HFFc6 (cell line): ENCODE measurements at places on chromosomes 1 and 21.
A peak's percentile ranks its signal among the peaks of the same experiment; 100 is the strongest.

- H3K4me3 ChIP-seq = peak overlapping the region; percentile 59
- peak; percentile 96 for DNase-seq
- H3K4me1 ChIP-seq = peaks cover 54% of the 10 kb centered on the region
- H3K27me3 ChIP-seq = no peaks in the 10 kb centered on the region; the same call in 1 of the 2 replicates
- H3K27ac ChIP-seq = peak overlapping the region; percentile 70
Measured at GRCh38 chr1:10074059-10074851, 41.5 kb downstream of the UBE4B start.

DNA sequence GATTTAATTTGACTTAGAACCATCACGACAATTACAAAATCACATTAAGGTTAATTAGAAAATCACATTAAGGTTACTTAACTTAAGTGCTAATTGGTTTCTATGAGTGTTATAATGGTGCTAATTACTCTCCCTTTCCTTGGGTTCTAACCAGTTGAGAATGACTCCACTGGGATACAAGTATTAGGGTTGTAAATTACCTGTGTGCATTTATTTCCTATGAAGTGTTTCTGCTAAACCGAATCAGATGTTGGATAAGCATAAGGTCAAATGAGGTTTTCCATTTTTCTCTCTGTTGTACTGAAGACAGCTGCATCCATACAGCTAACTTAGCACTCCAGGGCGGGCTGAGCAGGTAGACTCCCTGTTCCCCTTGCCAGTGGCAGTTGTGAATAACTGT, 610.3 kb upstream of the TMPRSS15 start:
- H3K27ac ChIP-seq = no peak overlapping the region
- H3K27me3 ChIP-seq = no peaks in the 10 kb centered on the region
- DNase-seq = no peak

- H3K4me1 ChIP-seq = no peaks in the 10 kb centered on the region
- H3K36me3 ChIP-seq = peaks cover 24% of the 10 kb centered on the region
- H3K27me3 ChIP-seq = peaks cover 7% of the 10 kb centered on the region
- H3K4me3 ChIP-seq = no peak overlapping the region
- H3K27ac ChIP-seq = no peak overlapping the region
- DNase-seq = no peak
Measured at GRCh38 chr1:37817481-37817880, 9.5 kb upstream of the YRDC start.

DNA sequence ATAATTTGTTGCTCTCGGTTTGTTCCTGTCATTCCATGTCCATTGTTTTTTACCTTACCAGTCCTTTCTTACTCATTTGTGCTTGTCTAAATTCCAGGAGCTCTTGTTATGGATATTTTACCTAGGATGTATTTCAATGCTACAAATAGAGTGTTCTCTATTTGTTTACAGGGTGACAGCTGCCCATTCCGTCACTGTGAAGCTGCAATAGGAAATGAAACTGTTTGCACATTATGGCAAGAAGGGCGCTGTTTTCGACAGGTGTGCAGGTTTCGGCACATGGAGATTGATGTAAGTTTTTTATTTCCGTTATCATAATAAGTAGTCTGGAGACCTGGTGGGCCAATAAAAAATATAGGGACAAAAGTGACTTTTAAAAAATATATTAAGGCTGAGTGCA, 23.0 kb downstream of the ZBED6 start:
- H3K4me1 ChIP-seq = peaks cover 17% of the 10 kb centered on the region
- H3K4me3 ChIP-seq = no peak overlapping the region
- 0 out of 2 replicates have a peak, but pooled peaks cover 2% of the 10 kb centered on the region for H3K27me3 ChIP-seq

DNA sequence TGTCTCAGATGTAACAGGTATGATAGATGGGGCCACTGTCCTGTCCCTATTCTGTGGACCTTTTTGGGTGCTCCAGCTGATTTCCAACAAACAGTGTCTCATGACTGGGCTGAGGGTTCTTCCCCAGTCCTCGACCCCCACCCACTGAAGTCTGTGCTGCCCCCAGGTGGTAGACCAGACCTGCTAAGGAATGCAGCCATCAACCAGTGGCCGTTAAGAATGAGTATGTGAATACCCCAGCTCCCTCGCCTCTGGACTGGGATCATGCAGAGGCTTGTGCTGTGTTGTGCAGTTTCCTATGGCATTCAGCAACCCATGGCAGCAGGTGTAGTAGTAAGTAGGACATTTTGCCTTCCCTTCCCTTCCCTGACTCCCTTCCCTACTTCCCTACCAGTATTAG, 183.1 kb upstream of the KAZN start:
- H3K27me3 ChIP-seq = no peaks in the 10 kb centered on the region
- H3K4me3 ChIP-seq = no peak overlapping the region
- H3K27ac ChIP-seq = no peak overlapping the region
- no peaks in the 10 kb centered on the region for H3K4me1 ChIP-seq

GRCh38 chr1:113986802-113987201, 7.5 kb downstream of the OLFML3 start:
- peaks cover 3% of the 10 kb centered on the region; the same call in 1 of the 2 replicates for H3K27me3 ChIP-seq
- no peak for DNase-seq
- peaks cover 14% of the 10 kb centered on the region; the same call in 1 of the 2 replicates for H3K36me3 ChIP-seq
- H3K4me3 ChIP-seq = no peak overlapping the region
- peaks cover 46% of the 10 kb centered on the region for H3K4me1 ChIP-seq
- H3K27ac ChIP-seq = no peak overlapping the region

GRCh38 chr1:53754484-53755312, 15.7 kb upstream of the GLIS1 start:
- no peaks in the 10 kb centered on the region for H3K4me1 ChIP-seq
- DNase-seq = peak; percentile 61
- peaks cover 9% of the 10 kb centered on the region for H3K27me3 ChIP-seq

DNA sequence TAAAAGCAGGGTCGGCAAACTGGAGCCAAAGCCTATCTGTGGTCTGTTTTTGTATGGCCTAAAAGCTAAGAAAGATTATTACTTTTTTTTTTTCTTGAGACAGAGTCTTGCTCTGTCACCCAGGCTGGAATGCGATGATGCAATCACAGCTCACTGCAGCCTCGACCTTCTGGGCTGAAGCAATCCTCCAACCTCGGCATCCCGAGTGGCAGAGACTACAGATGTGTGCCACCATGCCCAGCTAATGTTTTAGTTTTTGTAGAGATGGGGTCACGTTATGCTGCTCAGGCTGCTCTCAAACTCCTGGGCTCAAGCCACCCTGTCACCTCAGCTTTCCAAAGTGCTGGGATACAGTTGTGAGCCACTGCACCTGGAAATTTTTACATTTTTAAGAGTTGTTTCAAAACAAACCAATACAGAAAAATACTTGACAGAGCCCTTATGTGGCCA, 6.5 kb upstream of the GLRX2 start:
- DNase-seq = peak; percentile 83
- H3K27me3 ChIP-seq = peaks cover 3% of the 10 kb centered on the region; the same call in 1 of the 2 replicates
- peak overlapping the region; percentile 87 for H3K27ac ChIP-seq
- H3K36me3 ChIP-seq = peaks cover 5% of the 10 kb centered on the region; the same call in 1 of the 2 replicates
- H3K4me3 ChIP-seq = peak overlapping the region; percentile 77

DNA sequence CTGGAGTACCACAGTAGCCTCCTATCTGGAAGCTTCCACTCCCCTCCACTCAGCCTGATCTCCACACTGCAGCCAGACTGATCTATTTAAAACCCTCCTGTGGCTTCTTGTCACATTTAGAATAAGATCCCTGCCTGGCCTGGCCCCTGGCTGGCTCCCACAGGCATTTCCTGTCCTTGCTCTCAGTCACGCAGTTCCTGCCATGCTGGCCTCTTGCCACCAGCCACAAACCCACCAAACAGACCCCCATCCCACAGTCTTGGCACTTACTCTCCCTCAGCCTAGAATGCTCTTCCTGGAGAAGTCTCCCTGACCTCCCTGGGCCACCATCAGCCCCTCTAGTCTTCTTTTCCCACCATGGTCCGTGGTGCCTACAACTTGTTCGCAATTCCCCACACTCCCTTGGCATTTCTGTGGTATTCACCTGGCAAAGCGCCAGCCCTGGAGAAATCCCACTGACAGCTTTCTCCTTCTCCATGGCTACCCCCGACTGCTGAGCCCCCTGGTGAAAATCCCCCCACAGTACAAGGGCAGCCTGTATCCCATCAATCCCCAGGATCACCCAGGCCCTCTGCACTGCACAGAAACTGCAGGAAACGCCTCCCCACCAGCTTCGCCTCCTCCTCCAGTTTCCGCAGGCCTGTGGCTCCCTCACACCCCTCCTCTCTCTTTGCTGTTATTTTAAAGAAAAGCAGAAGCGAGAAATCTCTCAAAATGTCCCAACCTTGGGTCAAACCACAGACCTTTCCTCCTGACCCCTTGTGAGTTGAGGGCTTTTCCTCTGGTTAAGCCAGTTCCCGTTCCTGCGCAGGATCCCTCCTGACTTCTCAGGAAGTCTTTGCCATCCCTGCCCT, 94.5 kb downstream of the SYT2 start:
- DNase-seq = peak; percentile 46
- no peaks in the 10 kb centered on the region; the same call in 1 of the 2 replicates for H3K27me3 ChIP-seq
- H3K4me1 ChIP-seq = peaks cover 50% of the 10 kb centered on the region
- H3K27ac ChIP-seq = peak overlapping the region; percentile 47

DNA sequence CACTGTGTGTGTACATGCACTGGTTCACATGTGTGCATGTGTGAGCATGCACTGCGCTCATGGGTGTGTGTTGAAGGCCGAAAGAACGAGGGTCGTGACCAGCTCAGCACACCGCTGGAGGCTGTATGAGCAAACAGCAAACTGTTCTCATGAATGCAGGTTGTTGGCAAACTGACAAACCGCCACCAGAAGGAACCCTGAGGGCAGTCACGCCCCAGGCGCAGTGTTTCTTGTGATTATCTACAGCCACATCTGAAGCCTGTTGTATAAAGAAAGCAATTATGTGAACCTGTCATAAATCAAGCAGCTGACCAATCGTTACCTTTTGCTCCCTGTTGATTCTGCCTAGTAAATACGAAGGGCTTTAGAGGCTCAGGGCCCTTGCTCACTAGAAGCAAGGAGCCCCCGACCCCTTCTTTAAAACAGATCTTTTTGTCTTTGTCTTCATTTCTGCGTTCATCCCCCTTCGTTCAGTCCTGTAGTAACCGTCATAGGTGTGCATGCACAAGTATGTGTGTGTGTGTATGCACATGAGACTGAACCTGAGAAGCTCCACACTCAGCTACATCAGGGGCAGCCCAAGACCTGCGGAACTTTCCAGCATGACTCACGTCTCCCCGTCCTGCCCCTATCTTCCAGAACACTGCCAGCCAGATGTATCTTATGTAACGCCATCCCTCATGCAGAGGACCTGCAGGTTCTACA, 16.8 kb upstream of the RIPK4 start:
- DNase-seq = peak; percentile 47
- peaks cover 50% of the 10 kb centered on the region for H3K4me1 ChIP-seq
- H3K27me3 ChIP-seq = peaks cover 14% of the 10 kb centered on the region
- H3K27ac ChIP-seq = no peak overlapping the region; the same call in 1 of the 2 replicates

DNA sequence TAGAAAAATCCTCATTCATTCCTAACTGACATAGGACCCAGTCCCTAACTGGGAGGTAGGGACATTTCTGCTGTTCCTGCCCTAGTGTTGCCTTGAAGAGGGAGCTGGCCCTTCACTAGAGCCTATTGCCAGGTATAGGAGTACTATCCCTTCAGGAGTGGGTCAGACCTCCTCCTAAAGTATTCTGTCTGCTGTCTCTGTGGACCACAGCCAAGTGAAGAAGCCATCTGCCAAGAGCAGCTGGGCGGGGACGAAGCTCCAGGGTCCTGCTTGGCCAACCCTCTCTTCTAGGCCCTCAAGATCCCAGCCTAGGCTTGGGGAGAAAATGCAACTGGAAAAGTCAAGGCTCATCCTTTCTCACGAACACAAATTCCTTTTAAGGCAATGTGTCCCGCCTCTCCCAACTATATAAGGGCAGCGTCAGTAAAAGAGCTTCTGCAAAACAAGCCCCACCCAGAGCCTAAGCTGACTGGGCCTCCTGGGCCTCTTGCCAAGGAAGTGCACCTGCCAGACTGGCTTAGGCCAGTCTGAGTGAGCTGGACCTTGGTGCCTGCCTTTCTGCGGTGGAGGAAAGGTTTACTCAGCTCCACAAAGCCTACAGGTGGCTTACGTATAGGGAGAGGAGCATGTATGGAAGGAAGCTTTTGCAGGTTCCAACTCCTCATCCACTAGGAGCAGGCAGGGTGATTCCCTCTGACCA, 638 bp upstream of the TUFT1 start:
- H3K36me3 ChIP-seq = no peaks in the 10 kb centered on the region
- H3K27ac ChIP-seq = peak overlapping the region; percentile 24; the same call in 1 of the 2 replicates
- peak; percentile 79 for DNase-seq
- H3K4me3 ChIP-seq = peak overlapping the region; percentile 96

GRCh38 chr1:92465256-92465647, 21.5 kb downstream of the GFI1 start:
- DNase-seq = no peak
- no peaks in the 10 kb centered on the region for H3K36me3 ChIP-seq
- H3K27ac ChIP-seq = no peak overlapping the region
- no peak overlapping the region for H3K4me3 ChIP-seq
- H3K4me1 ChIP-seq = peaks cover 7% of the 10 kb centered on the region; the same call in 1 of the 2 replicates

- no peaks in the 10 kb centered on the region for H3K36me3 ChIP-seq
- H3K27ac ChIP-seq = no peak overlapping the region
- no peak for DNase-seq
Measured at GRCh38 chr1:244954359-244954758, 90.0 kb upstream of the HNRNPU start.

GRCh38 chr1:62585469-62586155, 11.7 kb upstream of the ANGPTL3 start:
- peaks cover 58% of the 10 kb centered on the region for H3K36me3 ChIP-seq
- no peak overlapping the region for H3K27ac ChIP-seq
- DNase-seq = no peak
- H3K4me3 ChIP-seq = no peak overlapping the region
- peaks cover 38% of the 10 kb centered on the region for H3K4me1 ChIP-seq
- peaks cover 1% of the 10 kb centered on the region; the same call in 1 of the 2 replicates for H3K27me3 ChIP-seq

- H3K4me3 ChIP-seq = no peak overlapping the region
- peaks cover 14% of the 10 kb centered on the region for H3K36me3 ChIP-seq
- no peak overlapping the region for H3K27ac ChIP-seq
- no peak for DNase-seq
- H3K4me1 ChIP-seq = no peaks in the 10 kb centered on the region
- H3K27me3 ChIP-seq = no peaks in the 10 kb centered on the region; the same call in 1 of the 2 replicates
Measured at GRCh38 chr1:9746211-9746610, 77.6 kb downstream of the CLSTN1 start.

DNA sequence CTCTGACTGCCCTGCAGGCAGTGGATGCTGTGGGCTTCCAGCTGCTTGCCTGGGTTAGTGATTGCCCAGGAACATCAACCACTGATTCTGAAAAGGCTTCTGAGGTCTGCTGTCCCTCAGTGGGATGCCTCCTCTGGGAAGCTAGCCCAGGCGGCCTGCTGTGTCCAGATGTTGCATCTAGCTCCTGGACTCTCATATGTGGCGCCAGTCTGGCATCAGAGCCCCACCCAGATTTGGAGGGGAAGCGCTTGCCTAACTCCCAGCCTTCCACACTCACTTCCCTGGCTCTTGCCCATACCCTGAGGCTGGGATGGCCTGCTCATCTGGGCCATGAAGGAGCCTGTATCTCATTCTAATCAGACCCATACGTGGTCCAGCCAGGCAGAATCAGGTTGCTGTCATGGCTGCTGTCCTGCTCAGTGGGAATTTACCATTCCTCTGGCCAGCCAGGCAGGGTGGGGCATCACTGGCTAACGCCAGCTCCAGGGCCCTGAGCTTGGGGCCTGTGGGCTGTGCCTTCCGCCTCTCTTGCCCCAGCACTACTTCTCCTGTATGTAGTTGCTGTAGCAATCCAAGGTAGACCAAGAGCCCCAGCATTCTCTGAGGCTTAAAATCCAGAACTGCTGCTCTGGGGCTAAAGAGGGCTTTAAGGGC, 4.1 kb downstream of the CSF1 start:
- peaks cover 30% of the 10 kb centered on the region for H3K36me3 ChIP-seq
- H3K27ac ChIP-seq = no peak overlapping the region
- DNase-seq = peak; percentile 66
- H3K4me3 ChIP-seq = no peak overlapping the region

GRCh38 chr1:116772648-116773045, 18.4 kb downstream of the CD2 start:
- H3K27me3 ChIP-seq = peaks cover 24% of the 10 kb centered on the region
- H3K4me3 ChIP-seq = no peak overlapping the region
- H3K36me3 ChIP-seq = no peaks in the 10 kb centered on the region
- H3K4me1 ChIP-seq = peaks cover 16% of the 10 kb centered on the region
- no peak for DNase-seq
